ENCODE measurements at places on chromosomes 13 and 19.
A peak's percentile ranks its signal among the peaks of the same experiment; 100 is the strongest.

GRCh38 chr19:48844472-48844871 is 8.2 kb upstream of the HSD17B14 start:
- DNase-seq = no peak

- DNase-seq = no peak
These were observed 406.7 kb upstream of the ZNF507 start for GRCh38 chr19:31938675-31939074.

- no peak for DNase-seq
These were observed at the start of gene PMIS2 for GRCh38 chr19:35585848-35586247. PMIS2 (plus strand) TSS chr19:35586173; CDS start chr19:35586260, 87 bp downstream.

DNA sequence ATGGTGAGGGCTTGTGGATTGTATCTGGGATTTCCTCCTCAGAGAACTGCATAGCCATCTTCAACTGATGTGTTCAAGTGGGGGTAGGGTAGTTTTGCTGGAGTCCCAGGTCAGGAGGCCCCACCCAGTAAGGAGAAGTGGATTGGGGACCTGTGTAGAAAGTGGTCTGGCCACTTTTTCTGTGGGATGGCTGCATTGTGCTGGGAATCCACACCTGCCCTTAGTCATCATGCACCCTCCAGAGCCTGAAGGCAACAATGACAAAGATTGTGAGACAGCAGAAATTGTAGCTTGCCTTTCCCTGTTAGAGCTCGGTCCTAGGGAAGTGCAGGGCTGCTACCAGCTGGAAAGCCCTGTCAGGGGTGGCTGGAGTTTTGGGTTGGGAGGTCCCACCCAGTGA is 255.4 kb downstream of the NDFIP2 start:
- DNase-seq = no peak

- no peak for DNase-seq
These were observed 360.9 kb downstream of the SLITRK5 start for GRCh38 chr13:88031980-88032559.

DNA sequence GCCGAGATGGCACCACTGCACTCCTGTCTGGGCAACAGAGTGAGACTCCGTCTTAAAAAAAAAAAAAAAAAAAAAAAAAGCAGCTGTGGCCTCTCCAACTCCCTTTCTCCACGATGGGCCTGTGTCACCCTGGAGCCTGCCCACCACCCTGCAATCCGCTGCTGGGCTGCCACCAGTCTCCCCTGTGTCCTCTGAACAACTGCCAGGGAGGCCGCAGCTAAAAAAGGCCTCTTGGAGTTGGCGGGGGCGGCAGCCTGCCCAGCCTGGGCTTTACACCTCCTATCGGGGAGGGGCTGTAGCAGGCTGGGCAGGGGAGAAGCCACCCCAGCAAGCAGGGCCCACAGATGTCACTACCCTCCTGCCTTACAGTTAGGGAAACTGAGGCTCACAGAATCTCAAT is 3.5 kb downstream of the CDC37 start:
- no peak for DNase-seq

DNA sequence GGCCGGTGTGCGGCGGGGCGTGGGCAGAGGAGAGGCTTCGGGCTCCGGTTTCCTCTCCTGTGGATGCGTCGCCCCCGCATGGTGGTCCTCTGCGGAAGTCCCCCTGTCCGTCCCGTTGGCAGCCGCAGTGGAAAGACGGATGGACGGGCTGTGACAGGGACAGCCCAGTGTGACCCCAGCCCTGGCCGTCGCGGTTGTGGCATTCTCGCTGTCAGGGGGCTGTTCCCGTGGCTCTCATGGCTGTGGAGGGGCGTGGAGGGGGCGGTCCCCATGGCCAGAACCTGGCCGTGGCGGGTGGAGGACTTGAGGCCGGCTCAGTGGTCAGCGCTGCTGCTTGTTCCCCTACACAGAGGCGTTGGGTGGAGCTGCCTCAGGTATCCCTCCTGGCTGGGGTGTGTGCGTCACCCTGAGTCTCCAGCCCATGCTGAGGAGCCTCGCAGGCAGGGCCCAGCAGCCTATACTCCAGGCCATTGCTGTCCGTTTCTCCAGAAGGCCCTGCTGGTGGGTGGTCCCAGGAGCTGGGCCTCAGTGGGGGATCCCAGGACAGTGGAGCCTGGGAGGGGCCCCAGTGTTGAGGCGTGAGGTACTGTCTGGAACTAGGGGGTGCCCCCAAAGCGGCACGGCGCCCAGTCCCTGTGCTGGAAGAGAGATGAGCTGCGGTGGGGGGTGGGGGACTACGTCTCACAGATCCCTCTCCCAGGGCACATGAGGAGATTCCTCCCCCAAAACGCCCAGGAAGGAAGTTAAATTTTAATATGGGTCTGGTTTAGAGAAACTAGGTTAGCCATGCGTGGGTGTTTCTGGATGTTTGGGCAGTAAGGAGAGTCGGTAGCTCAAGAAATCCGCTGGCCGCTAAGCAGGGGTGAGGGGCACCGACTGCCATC is 20.3 kb downstream of the CSNK1G2 start:
- no peak for DNase-seq

- no peak for DNase-seq
These were observed 28.5 kb downstream of the CRYL1 start for GRCh38 chr13:20497006-20497775.

- DNase-seq = no peak
These were observed 109.4 kb downstream of the SACS start for GRCh38 chr13:23323946-23324709.

DNA sequence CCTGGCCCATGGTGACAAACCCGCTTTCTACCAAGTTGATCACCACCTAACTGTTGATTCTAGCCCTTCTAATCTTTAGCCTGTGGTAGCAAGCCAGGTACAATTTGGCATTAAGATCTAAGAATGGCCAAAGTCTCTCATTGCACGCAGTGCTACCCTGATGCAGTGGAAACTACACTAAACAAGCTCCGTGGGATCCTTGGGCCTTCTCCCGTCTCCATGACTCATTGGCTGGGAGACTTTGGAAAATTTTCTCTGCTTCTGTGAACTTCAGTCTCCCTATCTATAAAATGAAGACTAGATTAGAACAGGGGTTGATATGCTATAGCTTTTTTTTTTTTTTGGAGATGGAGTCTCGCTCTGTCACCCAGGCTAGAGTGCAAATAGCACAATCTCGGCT is 223.0 kb downstream of the TSHZ3 start:
- DNase-seq = no peak

DNA sequence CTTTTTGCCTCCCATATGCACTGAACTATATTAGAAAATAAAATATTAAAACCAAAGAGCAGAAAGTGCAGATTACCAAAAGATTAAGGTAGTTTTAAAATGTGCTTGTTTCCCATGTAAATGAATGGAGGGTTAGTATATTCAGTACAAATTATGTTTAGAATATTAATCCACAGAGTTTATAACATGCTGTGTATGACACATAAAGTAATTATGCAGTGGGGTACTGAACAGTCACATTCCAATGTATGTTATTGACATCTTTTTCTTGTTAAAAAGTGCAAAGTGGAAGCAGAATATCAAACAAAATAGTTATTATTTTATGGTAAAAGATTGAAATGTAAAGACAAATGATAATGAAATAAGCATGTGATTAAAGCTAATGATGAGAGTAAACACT is 79.3 kb downstream of the GPC6 start:
- no peak for DNase-seq

DNA sequence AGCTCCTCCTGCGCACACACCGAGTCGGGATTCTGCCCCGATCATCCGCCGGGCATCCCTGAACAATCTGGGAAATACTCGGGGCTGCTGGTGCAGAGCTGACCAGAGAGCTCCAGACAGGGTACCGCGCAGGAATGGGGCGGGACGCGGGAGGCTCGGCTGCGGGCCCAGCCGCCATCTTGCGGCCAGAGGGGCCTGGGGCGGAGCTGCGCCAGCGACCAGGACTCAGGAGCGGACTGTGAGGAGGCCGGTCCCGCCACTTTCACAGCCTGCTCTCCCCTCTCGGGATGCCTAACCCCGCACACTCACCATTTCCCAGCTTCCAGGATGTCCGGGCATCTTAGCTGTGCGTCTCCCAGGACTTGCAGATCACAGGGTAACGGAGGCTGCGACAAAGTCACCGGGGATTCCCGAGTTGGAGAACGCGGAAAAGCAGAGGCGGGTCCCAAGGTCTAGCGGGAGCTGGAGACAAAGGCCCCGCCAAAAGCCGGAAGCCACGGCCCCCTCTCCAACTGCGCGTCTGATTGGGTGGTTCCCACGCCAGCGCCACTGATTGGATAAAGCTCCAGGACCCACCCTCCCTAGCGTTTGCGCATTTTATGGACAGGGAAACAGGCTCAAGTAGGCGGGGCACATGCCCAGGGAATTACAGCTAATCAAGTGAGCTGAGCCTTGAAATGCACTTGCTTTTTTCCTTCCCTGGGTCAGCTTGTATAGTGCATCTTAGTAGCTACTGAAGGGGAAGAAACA is 15.8 kb upstream of the ZNF43 start:
- peak; percentile 78 for DNase-seq

DNA sequence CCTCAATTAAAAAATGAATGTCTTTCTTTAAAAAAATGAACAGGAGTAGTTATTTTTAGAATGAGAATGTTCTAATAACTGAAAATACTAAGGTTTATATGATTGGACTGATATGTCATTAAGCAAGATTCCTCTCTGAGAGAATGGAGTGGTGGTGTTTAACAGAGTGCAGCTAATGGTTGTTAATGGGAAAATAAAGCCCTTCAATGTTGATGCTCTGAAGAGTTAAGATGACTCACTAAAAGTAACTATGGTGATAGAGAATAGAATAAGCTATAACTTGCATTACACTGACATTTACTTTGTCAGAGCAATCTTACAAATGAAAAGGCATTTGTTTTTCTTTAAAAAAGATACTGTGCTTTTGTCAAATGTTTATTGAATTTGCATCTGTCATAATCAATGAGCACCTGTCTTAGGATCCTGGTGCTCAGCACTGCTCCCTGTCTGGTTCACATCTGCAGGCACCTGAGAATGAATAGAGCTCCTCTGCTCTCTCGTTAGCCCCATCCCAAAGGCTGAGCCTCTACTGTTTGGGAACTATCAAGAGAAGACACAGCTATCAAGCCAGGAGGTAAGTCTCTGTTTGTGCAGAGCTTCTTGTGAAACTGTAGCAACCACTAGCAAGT is 15.1 kb downstream of the PABPC3 start:
- no peak for DNase-seq

DNA sequence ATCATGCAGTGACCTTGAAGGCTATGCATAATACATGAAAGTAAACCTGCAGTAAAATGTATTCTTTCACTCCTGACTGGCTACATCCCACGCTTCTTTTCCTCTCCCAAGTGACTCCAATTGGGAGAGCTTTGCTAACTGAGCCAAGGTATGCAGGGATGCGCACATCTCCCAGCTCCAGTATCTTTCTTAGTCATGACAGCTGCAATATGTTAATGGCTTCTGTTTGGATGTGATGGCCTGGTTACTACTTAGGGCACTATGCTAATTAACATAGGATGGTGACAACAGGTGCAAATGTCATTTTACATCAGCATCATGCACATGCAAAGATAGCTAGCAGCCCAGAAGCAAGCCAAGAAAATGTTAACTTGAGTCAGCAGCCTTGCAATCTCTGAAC is 134.7 kb downstream of the POU4F1 start:
- no peak for DNase-seq

GRCh38 chr13:41696163-41697003 is 239.0 kb downstream of the RGCC start:
- peak; percentile 83 for DNase-seq

DNA sequence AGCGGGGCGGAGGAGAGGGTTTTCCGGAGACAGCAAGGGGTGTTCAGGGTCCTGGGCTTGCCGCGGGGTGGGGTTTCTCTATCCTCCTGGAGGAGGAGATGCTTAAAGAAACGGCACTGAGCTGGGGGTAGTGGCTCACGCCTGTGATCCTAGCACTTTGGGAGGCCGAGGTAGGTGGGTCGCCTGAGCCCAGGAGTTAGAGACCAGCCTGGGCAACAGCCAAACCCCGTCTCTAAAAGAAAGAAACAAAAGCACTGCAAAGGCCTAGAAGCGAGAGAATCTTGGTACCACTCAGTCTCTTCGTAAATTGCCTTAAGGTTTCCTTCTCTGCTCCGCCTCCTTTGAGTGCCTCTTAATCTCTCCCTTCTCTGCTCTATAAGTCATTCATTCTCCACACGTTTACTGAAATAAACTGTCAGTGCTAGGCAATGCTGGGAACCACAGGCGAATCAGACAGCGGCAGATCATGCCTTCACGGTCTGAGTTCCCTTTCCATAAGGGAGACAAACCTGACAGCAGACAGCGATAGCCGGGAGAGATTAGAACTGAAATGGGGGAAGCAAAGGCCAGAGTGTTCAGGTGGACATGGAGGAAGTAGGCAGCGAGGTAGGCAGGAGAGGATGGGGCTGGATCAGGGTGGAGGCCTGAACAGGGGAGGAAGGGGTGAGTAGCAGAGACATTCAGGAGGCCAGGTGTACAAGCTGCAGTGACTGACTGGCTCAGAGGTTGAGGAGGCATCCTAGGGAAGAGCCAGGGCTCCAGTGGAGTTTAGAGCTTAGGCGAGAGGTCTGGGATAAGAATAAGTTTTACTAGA is 580 bp downstream of the EIF3K start:
- DNase-seq = no peak

- no peak for DNase-seq
These were observed 51.3 kb upstream of the GAS6 start for GRCh38 chr13:113915012-113915763.

DNA sequence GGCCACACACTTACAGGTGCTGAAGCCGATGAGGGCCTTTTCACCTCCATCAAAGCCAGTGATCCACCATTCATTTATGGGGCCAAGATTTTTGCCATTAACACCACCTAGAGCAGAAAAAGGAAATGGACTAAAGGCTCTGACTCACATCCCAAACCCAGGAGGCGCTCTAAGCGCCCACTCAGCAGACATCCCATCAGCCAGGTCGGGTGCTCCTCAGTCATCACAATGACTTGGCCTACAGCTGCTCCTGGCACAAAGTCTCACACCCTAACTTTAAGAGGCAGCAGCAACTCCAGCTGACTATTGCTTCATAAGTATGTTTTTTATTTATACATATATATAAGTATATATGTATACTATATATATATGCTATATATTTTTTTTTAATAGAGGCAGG is 36.1 kb upstream of the EIF3G start:
- DNase-seq = no peak

DNA sequence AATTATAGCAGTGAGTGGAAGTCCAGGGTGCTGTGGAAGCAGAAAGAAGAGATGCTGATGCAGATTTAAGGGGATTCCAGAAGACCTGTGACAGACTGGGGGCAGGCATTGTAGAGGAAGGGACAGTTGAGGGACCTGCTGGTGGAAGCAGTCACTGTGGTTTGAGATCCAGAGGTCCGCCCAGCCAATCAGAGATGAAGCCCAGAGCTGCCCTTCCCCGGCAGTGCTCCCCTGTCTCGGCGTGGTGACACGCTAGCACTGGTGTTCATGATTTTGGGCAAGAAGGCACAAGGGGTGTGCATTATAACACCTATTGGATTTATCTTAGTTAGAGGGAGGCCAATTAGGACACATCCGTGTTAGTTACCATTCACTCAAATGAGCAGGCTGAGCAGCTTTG is 16.1 kb downstream of the TNFRSF19 start:
- DNase-seq = no peak

DNA sequence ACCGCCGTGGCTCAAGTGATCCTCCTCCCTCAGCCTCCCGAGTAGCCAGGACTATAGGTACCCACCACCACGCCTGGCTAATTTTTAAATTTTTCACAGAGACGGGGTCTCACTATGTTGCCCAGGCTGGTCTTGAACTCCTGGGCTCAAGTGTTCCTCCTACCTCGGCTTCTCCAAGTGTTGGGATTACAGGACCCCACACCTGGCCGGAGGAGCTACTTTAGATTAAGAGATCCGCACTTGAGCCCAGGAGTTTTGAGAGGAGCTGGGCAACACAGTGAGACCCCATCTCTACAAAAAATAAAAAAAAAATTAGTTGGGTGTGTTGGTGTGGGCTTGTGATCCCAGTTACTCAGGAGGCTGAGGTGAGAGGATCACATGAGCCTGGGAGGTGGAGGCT is 9.0 kb upstream of the ZNF460 start:
- DNase-seq = no peak

Data from AG09309 (cell line).